AG09309 (cell line): ENCODE measurements at places on chromosomes 3 and 15.

DNA sequence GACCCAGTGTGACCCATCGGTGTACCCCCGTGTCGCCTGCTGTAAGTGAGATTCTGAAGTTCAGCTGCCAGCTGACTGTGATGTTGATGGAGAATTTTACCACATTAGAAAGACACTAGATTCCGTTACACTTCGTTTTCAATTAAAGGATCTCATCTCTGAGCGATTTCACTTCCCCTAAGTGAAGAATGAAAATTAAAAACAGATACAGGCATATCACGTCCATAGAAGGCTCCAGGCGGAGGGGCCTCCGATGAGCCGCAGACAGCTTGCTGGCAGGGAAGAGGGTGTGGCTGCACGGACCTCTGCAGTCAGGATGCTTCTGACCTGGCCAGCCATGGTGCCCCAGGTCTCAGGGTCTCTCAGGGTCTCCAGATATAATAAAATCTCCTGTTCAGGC, 6.6 kb upstream of the CPN2 start:
- DNase-seq: no peak

DNA sequence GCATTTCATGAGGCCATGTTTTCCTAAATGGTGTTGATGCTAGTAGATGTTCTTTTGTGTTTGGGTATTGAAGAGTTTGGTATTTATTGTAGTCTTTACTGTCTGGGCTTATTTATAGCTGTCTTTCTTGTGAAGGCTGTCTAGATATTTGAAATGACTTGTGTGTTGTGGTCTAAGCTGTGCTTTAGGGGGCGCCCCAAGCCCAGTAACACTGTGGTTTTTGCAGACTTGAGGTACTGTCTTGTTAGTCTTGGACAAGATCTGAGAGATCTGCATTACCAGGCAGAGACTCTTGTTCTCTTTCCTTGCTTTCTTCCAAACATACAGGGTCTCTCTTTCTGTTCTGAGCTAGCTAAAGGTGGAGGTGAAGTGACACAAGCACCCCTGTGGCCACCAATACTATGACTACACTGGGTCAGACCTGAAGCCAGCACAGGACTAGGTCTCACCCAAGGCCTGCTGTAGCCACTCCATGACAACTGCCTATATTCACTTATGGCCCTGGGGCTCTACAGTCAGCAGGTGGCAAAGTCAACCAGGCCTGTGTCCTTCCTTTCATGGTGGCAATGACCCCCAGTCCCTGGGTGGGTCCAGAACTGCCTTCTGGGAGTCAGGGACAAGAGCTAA, 152.1 kb upstream of the TBC1D5 start:
- DNase-seq: no peak

- no peak for DNase-seq
Observed at GRCh38 chr3:141266797-141267555, 35.4 kb downstream of the PXYLP1 start.

GRCh38 chr3:64259636-64260035, 34.4 kb upstream of the PRICKLE2 start:
- DNase-seq: peak; percentile 16

DNA sequence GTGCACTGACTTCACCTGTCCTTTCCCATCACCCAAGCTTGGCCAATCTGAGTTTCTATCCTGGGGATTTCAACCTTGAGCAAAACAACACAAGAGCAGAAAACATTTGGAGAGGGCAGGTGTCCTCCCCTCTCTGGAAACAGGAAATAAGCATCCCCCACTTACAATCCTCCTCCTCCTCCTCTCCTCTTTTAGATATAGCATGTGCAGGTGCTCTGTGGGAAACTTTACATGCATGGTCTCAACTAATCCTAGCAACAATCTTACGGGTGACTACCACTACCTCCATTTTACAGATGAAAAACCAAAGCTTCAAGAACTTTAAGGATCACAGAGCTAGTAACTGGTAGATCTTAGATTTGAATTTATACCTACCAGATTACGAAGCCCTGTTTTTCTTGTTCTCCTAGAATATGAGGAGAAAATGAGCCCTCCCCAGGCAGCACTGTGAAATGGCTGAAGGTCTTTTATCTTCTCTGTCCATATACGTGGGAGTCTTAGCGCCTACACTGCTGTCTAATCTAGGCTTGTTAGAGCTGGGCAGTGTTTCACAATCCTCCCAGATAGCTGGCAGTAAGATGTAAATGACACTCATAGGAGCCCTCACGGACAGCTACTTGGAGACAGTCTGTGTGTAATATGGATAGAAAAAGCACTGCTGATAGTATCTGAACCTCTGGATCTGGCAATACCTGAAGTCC, 301.2 kb upstream of the PROK2 start:
- peak; percentile 13 for DNase-seq

DNA sequence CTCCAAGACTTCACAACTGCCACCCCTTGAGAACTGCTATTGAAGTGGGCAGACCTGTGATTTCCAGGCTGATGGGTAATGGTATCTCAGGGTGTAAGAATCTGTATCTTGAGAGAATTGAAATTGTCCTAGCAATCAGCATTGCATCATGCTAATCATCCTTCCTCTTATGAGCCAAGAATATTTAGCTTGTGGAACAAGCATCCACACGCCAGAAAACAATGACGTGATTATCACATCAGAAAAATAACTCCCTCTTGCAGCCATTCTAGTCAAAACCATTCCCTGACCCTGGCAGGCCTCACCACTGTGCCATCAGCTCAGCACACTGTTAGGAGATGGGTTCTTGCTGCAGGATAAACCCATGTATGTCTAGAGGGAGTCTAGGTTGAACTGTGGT, 6.7 kb downstream of the BCL2L10 start:
- no peak for DNase-seq

GRCh38 chr3:62373714-62374333, 474 bp upstream of the FEZF2 start:
- DNase-seq: no peak
